A549 treated with AZD2906 at 1 μM for 4 hours (cell line): ENCODE measurements at places on chromosomes 3 and 15. TPM values are rescaled to one million over a fixed set of nuclear protein-coding genes. Genes with fewer than 3 reads are reported as not detected.

The GP9 gene
- total RNA-seq = 0.14 TPM in 1 of 5 replicates, not detected in the others

The SEMA6D gene
- total RNA-seq = not detected in 5 replicates

The GHSR gene
- not detected in 5 replicates for total RNA-seq

The CHL1 gene
- not detected in 5 replicates for total RNA-seq

The APH1B gene
- 17.0 to 24.8 TPM (median 20.8 TPM) in 5 replicates for total RNA-seq

The OR5K3 gene
- total RNA-seq = not detected in 5 replicates

The WNT5A gene
- total RNA-seq = 0.59 to 1.3 TPM (median 0.95 TPM) in 5 replicates

The TMEM40 gene
- 0.26 to 0.47 TPM (median 0.30 TPM) in 5 replicates for total RNA-seq

The VPS33B gene
- 12.9 to 16.5 TPM (median 14.6 TPM) in 5 replicates for total RNA-seq

The IFRD2 gene
- 71.9 to 93.3 TPM (median 89.3 TPM) in 5 replicates for total RNA-seq

The ITIH4 gene
- total RNA-seq = 0.59 to 0.84 TPM (median 0.62 TPM) in 5 replicates

The DISP2 gene
- total RNA-seq = 1.00 to 2.5 TPM (median 1.8 TPM) in 5 replicates

The CADPS gene
- total RNA-seq = not detected in 5 replicates

The MORC1 gene
- not detected in 5 replicates for total RNA-seq

The CKMT1B gene
- total RNA-seq = 2.7 to 4.4 TPM (median 3.4 TPM) in 5 replicates

The ERC2 gene
- total RNA-seq = 0.14 to 0.19 TPM in 2 of 5 replicates, not detected in the others

The SPINK8 gene
- not detected in 5 replicates for total RNA-seq
